ENCODE measurements at places on chromosomes 6 and 20. TPM values are rescaled to one million over a fixed set of nuclear protein-coding genes. Genes with fewer than 3 reads are reported as not detected.

Gene ANKRD66
- not detected for total RNA-seq

Gene PRRT1
- total RNA-seq = 1.2 TPM

Gene GTSF1L
- total RNA-seq = not detected

Gene GPX5
- total RNA-seq = not detected

Gene PTGIS
- total RNA-seq = 6.3 TPM

Gene LPA
- not detected for total RNA-seq

Gene SRSF6
- total RNA-seq = 128 TPM

Gene CMTR1
- total RNA-seq = 86.9 TPM

Gene ABHD16B
- not detected for total RNA-seq

Gene PAQR8
- 21.0 TPM for total RNA-seq

Gene LEMD2
- total RNA-seq = 76.4 TPM

Gene MYLK2
- 0.49 TPM for total RNA-seq

Gene RNF144B
- 11.9 TPM for total RNA-seq

Gene CLPSL2
- total RNA-seq = not detected

Gene SYNE1
- 34.5 TPM for total RNA-seq

Gene PSORS1C2
- not detected for total RNA-seq

Gene UNC5CL
- total RNA-seq = 5.5 TPM

Gene RAMACL
- total RNA-seq = 1.4 TPM

Gene GPLD1
- 0.82 TPM for total RNA-seq

Gene CST4
- total RNA-seq = not detected

Gene GSTA1
- not detected for total RNA-seq

Gene CCM2L
- total RNA-seq = not detected

Gene KIF13A
- 0.10 TPM for total RNA-seq

Gene APOM
- total RNA-seq = 6.0 TPM

Gene UBE2C
- 171 TPM for total RNA-seq

Gene PROCR
- 1.7 TPM for total RNA-seq

Gene ZNF322
- total RNA-seq = 13.5 TPM

Gene NKX2-2
- not detected for total RNA-seq

Gene STMND1
- not detected for total RNA-seq

Gene GATA5
- total RNA-seq = not detected

Gene OLIG3
- 0.41 TPM for total RNA-seq

Gene PARD6B
- 4.3 TPM for total RNA-seq

Gene SPATS1
- not detected for total RNA-seq

Gene SPTLC3
- 2.0 TPM for total RNA-seq

Gene KAT14
- total RNA-seq = 12.4 TPM

Gene DOK5
- 0.99 TPM for total RNA-seq

Gene WFDC10B
- total RNA-seq = not detected

Gene SLC17A4
- not detected for total RNA-seq

Gene MICB
- total RNA-seq = 18.7 TPM

Gene GABRR1
- total RNA-seq = not detected

Gene HSF2
- 20.0 TPM for total RNA-seq

Gene FBXO30
- 5.0 TPM for total RNA-seq

Gene TAP2
- 117 TPM for total RNA-seq

Gene MAP7
- total RNA-seq = 1.3 TPM

Gene MEP1A
- not detected for total RNA-seq

Gene DCDC2
- not detected for total RNA-seq

Gene NEURL2
- total RNA-seq = 3.2 TPM

Gene BICRAL
- 24.4 TPM for total RNA-seq

Gene ZSCAN23
- 4.3 TPM for total RNA-seq

Gene SGK2
- 1.4 TPM for total RNA-seq

Gene PLN
- not detected for total RNA-seq
